ENCODE measurements at places on chromosomes 7 and 10.
A peak's percentile ranks its signal among the peaks of the same experiment; 100 is the strongest.

DNA sequence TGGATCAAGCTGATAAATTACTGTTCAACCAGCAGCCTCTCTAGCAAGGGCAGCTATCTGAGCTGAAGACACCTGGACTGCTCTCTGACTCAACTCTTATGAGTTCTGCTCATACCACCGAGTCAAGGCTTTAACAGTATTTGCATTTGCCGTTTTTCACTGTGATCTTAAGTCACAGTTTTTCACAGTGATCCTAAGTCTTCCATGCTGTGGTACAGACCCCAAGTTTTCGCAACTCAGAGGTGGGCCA is 31.3 kb downstream of the PIP4K2A start:
- no peak for DNase-seq

DNA sequence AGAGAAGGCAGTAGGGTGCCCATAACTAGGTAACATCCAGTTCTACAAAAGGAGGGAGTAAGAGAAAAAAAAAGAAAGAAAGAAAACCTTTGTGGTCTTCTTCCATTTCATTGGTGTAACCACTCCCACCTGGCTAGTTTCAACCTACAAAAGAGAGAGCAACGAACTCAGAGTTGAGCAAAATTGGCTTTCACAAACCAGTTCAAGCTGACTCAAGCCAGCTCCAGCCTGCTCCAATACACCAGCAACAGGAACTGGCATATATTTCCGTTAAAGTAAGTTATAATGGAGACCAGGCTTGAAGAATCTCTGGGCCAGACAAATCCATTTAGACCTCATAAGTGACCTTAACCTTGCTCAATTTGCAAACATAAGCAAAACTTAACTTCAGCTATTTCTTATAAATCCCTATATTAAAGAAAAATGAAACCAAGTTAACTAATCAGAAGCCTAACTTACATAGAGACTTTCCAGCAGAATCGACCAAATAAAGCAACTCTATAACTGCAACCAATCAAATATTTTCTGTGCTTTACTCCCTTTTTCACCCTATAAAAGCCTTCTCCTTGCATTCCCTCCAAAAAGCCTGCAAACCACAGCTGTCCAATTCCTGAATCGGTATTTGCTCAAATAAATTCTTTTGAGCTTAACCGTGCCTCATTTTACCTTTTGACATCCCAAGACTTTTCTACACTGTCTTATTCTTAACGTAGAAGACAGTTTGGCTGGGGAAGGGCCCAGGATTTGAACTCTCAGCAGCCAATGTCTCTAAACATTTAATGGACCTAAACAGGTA is 10.1 kb downstream of the ANKRD22 start:
- DNase-seq, result no peak

- DNase-seq, result no peak
These were observed 60.5 kb upstream of the AGBL3 start for GRCh38 chr7:134925766-134926165.

- no peak for DNase-seq
These were observed 64.8 kb upstream of the CAPZA2 start for GRCh38 chr7:116797612-116798011.

DNA sequence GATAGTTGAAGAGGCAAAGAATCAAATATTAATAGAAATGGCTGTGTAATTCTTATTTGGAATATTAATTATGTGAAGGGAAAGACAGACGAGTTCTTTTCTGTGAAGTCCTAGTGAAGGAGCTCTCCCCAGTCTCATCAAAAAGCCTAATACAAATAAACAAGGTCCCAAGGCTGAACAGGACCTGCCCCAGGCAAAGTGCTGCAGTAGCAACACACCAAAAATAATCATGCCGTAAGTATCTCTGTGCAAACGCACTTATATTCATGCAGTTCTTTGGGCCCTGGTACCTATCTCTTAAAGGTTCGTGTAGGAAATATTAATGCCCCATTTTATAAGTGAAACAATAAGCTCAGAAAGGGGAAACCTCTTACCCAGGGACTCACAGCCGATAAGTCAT is 12.2 kb upstream of the CHST15 start:
- DNase-seq, result no peak

GRCh38 chr7:46198701-46199100 is 277.6 kb upstream of the IGFBP3 start:
- DNase-seq, result no peak

DNA sequence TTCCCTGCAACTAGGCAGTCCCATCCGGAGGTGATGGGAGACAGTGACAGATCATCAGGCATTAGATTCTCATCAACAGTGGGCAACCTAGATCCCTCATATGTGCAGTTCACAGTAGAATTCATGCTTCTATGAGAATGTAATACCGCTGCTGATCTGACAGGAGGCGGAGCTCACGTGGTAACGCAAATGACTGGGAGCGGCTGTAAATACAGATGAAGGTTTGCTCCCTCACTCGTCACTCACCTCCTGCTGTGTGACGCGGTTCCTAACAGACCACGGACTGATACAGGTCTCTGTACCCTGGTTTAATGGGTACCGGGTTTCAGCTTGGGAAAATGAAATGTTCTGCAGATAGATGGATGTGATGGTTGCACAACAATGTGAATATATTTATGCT is 47.8 kb upstream of the PIK3AP1 start:
- no peak for DNase-seq

DNA sequence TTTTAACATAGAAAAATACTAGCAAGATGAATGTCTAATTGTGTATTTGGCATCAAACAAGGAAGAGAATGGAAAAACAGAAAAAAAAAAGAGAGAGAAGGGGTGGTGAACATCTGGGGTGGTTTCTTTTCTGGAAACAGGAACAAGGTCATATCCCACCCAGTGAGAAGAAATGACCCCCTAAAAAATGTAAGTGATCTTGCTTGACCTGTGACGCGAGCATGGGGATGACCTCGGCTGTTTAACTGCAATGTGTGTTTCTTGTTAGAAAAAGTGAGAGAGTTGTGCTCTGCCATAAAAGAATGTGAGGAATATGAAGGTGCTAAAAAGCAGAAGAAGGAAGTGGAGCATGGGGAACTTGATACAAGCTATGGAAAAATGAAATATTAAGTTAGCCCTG is 258.5 kb downstream of the AGMO start:
- DNase-seq, result no peak

DNA sequence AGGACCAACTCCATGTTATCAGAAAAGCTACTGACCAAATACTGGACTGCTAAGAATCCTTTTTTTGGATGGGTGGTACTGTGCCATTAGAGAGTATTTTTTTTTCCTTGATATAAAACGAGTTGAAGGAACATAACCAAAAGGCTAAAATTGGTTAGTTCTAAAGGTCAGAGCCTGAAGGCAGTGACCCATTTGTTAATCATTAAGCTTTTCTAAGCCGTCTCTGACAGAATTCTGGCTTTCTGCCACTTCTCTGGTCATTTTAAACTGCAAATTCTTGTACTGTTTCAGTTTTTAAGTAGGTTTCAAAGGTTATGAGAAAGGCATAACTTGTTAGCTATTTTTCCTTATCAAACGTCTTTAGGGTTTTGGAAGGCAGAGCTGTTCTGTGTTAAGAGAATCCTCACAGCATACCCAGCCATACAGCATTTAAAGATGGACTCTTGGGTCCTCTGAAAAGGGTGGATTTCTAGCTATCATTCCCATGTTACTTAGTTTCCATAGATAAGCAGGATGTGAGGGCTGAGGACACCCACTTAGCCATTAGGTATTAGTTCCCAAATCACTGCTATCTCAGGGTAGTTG is 196.8 kb downstream of the RNLS start:
- no peak for DNase-seq

- DNase-seq, result no peak
These were observed 141.0 kb downstream of the AOAH start for GRCh38 chr7:36583318-36583717.

GRCh38 chr10:59388671-59388976 is 26.3 kb upstream of the FAM13C start:
- no peak for DNase-seq

- DNase-seq, result peak; percentile 47
These were observed 45.6 kb upstream of the SUN1 start for GRCh38 chr7:786472-787255.

DNA sequence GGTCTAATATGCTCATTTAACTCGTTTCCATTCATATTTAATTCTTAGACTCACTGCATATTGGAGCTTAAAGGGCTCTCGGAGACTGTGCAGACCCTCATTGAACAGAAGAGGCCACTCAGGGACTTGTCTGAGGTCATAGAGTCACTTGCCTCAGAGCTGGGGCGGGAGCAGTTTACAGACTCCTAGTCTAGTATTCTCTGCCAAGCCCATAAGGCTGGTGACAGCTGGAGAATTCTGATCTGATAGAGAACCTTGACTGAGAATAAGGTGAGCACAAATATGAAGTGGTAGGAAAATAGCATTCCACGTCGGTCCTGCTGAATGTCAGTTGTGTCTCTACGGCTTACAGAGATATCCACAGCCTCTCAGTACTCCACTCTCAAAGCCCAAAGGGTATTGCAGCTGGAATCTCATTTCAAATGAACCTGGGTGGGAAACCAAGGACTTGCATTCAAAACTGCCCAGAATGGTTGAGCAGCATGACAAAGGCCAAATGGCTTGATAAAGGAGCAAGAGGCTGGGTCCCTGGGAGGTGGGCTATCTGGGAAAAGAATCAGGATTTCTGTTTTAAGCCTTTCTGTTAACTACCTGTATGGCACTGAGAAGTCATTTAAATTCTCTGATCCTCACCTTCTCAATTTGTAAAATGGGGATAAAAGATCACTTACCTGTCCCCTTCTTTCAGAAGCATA is 283.2 kb downstream of the SORCS3 start:
- DNase-seq, result no peak

- DNase-seq, result no peak
These were observed 178.2 kb upstream of the NRG3 start for GRCh38 chr10:81696609-81697388.

DNA sequence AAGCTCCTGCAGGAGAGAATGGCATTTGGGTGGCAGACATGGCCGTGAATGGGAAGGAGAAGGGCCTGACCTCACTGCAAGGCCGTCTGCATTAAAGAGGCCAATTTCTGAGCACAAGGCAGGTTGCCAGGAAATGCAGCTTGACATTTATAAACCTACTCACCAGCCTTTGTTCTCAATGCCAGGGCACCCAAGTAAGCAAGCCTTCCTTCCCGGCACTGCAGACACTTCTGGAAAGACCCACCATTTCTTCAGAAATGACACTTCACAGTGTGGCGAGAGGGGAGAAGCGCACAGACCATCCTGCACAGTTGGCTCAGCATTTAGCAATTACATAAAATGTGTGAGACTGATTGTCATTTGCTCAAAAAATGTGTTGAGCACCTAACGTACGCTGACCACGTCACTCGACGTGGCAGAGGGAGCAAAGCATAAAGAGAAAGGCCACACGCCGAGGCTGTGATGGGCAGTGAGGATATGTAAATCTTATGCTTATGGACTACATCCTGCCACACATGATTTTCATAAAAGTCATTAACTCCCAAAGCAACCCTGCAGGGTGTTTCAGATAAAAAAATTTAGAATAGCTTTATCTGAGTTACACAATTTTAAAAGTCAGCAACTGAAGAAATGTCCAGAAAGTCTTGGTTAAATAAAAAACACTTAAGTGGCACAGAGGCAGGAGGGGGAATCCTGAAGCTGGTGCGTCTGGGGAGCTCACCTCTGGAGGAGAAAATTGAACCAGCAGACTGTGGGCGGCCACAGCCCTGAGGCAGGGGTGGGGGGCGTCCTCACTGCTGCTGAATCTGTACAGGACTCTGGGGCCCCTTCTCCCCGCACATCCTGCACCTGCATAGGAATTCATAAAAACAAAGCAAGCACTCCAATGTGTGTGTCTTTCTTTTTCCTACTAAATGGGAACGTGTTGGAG is 543.8 kb downstream of the PTPRN2 start:
- no peak for DNase-seq

DNA sequence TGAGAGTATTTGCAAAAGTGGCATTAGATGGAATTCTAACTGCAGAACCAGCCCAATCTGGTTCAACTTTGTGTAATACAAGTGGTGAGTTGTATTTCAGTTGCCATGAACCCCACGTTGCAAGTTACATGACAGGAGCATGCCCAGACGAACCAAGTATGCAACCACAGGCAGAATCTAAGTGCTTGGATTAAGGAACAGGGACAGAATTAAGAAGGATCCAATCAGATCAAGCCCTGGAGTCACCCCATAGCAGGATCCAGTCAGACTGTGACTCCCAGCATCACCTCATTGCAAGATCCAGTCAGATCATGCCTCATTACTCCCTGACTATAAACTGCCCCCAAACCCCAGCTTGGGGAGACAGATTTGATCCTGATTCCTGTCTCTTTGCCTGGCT is 388.7 kb upstream of the NRP1 start:
- DNase-seq, result no peak

DNA sequence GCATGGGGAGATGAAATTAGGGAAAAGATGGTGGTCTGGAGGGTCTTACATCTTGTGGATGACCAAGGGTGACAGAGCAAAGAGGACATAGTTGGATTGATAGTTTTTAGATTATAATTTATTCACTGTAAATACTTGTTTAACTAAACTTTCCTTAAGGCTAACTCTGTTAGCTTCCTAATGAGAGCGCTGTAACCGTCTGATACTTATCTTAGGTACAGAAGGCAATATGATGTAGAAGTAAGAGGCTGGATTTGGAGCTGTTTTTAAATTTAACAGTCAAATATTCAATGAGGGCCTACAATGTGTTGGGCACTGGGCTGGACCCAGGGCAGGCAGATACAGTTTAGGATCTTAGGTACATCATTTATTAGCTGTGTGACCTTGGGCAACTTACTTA is 36.0 kb downstream of the PRKAR2B start:
- DNase-seq, result no peak

DNA sequence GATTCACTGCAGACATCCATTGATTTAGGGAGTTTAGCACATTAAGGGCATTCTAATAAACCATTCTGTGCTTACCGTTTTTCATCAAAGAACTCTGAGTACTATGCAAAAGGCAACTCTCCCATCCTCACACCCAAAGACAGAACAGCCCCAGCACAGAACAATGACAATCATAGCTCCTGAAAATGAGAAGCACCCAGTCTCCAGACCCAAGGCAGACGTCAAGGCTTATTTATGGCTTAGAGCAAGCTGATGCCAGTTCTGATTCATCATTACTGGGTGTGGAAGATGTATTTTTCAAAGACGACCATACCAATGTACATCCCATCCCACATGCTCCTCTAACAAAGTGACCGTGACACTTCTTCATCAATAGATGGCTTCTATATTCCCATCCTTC is 67.6 kb downstream of the OSBPL3 start:
- DNase-seq, result no peak

DNA sequence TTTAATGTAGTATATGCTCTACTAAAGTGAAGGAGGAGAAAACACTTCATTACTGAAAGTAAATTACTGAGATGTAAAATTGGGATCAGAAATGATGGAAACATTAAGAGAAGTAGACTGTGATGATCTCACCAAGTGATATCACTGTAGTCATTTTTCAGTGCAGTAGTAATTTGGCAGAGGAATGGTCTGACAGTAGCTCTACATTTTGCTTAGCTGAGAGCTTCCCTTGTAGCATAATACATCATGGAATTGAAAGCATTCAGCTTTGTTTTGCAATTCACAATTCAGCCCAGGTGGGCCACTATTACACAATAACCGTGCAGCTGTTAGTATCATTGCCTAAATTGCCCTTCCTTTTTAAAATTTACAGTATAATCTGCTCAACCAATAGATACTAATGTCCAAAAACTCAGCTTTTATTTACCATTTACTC is 19.4 kb upstream of the CABCOCO1 start:
- no peak for DNase-seq
